Hippocampal formation (tissue), 2 donors: ENCODE measurements at places on chromosomes 11 and 22.

DNA sequence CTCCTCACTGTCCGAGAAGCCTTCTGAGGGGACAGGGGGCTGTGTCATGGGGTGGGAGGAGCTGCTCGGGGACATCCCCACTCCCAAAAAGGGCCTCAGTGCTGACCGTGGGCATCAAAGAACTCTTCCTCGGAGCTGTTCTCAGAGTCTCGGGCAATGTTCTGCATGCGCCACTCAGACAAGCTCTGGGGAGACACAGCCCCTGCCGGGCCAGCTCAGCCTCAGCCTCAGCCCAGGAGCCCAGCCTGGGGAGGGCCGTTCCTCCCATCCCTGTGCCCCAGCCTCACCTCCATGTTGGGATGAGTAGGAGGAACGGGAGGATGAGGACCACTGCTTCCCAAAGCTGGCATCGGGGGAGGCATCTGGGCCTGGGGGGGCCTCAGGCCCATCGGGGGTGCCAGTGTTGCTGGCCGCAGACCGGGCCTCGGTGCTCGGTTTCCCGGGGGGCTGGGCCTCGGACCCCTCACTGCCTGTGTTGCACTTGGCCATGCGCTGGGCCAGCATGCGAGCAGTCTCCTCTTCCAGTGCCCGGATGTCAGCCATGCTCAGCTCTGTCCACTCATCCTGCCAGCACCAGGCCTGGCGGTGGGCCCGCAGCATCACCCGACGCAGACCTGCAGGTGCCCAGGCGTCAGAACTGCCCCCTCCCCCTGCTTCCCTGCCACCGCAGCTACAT, 5.2 kb downstream of the PITPNM1 start:
- no peak for DNase-seq

DNA sequence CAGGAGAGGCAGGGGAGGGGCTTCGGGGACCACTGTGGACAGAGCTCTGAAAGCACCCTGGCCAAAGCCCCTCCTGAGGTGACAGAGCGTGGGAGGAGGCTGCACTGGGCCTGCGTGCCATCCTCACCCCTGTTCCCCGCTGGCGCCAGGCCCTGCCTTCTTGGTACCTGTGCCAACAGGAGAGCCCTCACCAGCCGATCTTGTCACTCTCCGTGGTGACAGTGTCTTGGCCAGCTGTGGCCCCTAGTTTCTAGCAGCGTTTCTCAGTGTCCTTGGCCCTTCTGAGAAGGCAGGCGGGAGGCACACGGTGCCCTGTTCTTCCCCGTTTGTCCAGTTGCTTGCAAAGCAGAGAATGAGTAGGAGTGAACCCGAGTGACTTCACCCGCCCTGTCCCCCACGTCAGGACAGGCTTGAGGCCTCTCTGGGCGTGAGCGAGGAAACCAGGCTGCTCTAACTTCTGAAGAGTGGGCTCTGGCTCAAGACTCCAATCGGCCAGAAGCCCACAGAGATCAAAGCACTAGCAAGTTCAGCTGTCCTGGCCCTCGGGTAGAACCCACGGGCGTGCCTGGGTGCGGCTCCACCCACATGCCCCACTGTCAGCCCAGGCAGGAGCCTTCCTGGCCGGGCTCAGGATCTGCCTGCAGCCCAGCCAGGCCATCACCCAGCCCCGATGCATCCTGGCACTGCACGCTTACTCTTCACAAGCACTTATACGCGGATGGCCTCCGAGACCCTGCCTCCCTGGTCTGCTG, 60.2 kb upstream of the EMID1 start:
- DNase-seq, result no peak

GRCh38 chr11:93908689-93909088, 58.3 kb upstream of the VSTM5 start:
- DNase-seq, result no peak

DNA sequence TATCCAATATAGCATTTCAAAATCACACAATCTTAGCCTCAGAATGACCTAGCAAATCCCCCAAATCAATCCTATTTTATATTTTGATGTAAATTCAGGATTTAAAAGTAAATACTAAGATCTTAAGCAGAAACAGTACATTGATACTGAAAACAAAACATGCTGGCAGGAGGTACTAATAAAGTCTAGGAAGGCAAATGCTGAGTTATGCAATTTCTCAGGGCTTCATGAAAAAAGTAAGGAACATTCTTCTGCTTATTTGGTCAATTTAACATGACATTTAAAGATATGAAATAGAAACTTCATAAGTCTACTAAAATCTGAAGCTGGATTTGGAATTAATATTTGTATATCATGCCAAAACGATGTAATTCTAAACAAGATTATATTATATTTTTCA, 153.3 kb downstream of the SWAP70 start:
- DNase-seq, result no peak

DNA sequence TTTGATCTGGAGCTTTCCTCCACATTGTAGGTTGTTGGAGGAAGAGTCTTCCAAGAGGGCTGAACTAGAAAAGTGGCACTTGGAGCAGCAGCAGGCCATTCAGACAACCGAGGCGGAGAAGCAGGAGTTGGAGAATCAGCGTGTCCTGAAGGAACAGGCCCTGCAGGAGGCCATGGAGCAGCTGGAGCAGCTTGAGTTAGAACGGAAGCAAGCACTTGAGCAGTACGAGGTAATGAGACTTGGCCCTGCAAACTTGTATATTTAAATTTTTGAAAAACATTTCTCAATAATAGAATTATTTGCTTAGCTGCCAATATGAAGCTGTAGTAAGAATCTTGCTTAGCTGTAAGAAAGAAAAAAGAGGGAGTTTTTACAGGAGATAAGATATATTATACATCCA, 84.0 kb downstream of the SWAP70 start:
- DNase-seq, result no peak

DNA sequence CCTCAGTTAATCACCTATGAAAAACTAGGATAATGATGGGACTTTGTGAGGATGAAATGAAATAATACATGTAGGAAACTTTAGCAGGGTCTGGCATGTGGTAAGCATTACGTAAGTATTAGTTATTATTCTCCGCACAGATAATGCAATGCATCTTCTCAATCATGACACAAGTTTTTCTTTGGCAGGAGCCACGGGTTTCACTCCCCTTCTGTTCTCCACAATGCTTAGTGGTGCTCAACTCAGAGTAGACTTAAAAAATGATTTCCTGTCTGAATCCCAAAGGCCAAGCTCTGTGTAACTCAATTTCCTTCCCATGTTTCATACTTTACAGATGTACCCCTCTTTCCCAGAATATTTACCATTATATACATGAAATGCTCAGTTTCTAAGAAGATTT, 82.9 kb downstream of the CCDC34 start:
- DNase-seq, result no peak

- DNase-seq, result no peak
Observed at GRCh38 chr11:44607987-44608386, 42.5 kb downstream of the CD82 start.

- no peak for DNase-seq
Observed at GRCh38 chr11:115598257-115598901, 94.2 kb upstream of the CADM1 start.
